ENCODE measurements at places on chromosomes 12 and 14. TPM values are rescaled to one million over a fixed set of nuclear protein-coding genes. Genes with fewer than 3 reads are reported as not detected.

The MTHFD1 gene
- total RNA-seq = 252 TPM

The G2E3 gene
- total RNA-seq = 72.4 TPM

The BIN2 gene
- total RNA-seq = 0.23 TPM

The FAIM2 gene
- total RNA-seq = 2.0 TPM

- no peak for DNase-seq
Measured at GRCh38 chr12:97112136-97112535, 205.1 kb downstream of the NEDD1 start.

DNA sequence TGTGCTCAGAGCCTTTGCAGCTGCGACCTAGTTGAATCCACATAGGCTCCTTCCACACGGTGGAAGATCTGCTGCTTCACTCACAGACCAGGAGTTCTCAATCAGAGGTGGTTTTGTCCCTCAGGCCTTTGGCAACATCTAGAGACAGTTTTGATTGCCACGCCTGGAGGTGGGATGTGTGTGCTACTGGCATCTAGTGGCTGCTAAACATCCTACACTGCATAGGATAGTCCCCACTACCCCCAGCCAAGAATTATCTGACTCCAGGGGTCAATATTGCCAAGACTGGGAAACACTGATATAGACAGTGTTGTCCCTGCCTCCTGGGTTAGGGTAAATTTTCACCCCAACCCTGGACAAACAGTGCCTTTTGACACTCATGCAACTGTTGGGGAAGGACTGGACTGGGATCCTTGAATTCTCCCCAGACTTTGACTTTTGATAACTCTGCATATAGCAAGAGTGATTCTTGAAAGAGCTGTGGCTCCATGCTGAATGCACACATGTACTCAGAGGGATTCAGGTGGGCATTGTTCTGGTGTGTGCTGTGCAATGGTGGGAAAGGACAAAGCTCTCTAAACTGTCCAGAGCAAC lies 39.8 kb downstream of the BAZ2A start:
- peak; percentile 67 for DNase-seq

- no peak for DNase-seq
Measured at GRCh38 chr12:51475543-51475942, 50.9 kb downstream of the SLC4A8 start.

DNA sequence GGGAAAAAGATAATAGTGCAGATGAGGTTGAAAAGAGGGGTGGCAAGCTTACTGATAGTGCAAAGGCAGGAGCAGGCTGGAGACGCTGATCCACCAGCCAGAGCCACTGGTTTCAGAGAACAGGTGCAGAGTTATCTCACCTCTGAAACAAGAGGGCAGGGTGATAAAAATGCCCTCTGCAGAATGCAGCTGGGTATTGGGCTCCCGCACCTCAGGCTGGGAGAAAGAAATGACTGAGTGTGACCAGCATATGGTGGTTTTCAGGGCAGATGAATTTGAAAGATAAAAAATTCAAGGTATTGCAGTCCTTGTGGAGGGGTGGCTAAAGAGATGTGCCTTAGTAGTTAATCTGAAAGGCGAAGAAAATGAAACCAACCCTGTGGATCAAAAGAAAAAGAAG lies 2.9 kb upstream of the TMEM30B start:
- DNase-seq = no peak

DNA sequence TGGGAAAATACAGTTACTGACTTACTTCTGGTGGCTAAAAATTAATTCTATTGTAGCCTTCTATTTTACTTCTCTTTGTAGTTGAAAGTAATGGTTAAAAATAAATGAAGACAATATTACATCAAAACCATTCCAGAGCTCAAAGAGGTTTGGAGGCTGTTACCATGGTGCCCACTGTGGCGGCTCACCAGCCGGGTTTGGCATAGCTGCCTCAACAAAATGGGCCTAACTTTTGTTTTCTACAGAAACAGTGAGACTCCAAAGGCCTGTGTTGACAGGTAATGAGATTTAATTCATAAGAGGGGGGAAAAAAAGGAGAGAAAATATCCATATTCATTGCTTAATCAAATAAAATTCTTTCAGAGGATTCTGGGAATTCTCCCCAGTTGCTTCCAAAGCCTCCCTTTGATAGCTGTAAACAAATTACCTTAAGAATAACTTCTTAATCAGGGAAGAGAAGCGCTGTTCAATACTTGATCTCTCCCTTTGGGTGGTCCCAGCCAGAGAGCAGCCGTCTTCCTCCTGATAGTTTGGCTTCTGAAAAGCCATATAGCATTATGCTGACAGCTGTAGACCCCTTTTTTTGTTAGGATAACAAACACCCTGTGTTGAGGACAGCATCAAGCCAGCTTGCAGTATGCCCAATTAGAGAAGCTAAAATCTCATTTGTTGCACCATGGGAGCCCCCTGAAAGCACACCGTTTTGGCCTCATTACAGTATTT lies 266.8 kb downstream of the NEDD1 start:
- peak; percentile 22 for DNase-seq

DNA sequence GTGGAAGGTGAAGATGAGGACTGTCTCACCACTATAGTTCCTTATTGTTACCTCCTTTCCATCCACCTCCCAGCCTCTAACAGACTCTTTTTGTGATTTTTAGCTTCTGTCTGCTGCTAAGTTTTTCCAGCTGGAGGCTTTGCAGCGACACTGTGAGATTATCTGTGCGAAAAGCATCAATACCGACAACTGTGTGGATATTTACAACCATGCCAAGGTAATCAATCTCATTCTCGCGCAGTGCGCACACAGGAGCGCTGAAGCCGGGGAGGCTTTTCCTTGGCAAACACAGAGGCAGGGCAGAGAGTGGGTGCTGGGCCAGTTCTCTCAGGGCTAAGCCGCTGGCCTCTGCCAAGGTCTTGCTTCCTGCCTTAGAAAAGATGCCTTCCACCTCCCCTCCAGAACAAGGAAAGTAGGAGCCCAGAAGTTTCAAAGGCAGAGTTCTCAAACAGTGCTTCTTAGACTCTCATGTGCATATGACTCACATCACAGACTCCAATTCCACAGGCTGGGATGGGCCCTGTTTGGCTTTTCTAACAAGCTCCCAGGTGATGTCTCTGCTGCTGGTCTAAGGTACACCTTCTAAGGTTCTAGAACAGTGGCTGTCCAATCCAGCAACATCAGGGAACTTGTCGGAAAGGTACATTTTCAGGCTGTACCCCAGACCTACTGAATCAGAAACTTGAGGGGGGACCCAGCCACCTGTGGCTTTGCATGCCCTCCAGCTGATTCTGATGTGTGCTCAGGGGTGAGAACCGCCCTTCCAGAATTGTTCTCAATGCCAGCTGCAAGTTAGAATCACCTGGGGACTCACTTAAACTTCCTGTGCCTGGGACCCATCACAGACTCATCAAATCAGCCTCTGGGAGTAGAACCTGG lies 33.8 kb upstream of the PWP1 start:
- DNase-seq = no peak

DNA sequence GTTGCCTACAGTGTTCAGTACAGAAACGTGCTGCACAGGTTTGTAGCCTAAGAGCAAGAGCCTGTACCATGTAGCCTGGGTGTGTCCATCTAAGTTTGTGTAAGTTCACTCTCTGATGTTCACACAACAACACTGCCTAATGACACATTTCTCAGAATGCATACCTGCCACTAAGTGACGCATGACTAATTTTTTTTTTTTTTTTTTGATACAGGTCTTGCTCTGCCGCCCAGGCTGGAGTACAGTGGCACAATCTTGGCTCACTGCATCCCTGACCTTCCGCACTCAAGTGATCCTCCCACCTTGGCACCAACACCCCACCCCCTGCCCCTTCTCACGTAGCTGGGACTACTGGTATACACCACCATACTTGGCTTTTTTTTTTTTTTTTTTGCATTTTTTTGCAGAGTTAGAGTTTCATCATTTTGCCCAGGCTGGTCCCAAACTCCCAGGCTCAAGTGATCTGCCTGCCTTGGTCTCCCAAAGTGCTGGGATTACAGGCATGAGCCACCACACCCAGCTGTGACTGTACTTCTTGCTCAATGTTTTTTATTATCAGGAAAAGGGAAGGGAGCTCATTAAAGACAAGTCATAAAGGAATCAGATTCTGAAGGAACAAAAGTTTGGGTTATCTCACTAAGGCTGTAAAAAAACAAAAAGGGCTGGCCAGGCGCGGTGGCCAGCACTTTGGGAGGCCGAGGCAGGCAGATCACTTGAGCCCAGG lies 10.0 kb upstream of the CDC42BPB start:
- no peak for DNase-seq

DNA sequence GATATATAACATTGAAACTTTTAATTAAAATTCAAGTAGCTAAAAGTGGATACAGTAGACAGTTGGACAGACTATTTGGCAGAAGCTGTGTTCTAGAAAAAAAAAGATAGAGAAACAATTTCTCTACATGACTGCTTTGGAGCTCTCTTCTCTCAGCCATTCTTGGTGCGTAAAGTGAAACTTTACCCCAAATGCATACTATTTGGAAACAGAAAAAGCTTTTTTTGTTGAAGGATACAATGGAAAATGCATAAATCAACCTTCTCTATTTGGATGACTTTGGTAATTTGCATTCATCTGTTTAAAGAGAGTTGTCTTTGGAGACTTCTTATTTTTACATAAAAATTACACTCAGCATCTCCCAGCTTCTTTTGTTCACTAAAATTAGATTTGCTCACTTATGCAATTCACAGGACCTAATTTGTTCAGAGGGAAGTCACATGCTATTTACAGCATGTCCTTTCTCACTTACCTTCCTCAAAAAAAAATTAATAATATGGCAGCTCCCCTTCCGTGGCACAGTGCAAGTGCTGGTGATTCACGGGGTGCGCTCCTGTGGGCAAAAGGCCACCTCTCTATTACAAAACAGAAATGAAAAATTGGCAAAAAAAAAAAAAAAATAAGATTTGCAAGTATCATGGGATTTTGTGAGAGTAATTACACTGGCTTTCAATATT lies 498.9 kb downstream of the RERGL start:
- DNase-seq = no peak

GRCh38 chr12:2084553-2085296 lies 31.9 kb downstream of the CACNA1C start:
- no peak for DNase-seq

DNA sequence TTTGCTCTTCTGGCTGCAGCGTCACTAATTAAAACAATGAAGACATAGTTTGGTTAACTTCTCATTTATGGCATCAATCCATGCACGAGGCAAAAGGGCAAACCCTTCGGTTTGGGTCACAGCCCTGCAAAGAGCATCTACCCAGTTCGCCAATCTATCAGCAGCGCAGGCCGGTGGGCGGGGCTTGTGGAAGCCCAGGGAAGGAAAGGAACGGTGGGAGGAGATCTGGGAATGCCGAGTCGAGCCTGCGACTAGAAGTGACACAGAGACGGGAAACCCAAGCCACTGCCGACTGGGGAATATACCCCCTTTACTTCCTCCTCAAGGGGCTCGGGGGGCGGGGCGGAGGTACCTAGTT lies 466 bp downstream of the KICS2 start:
- DNase-seq = peak; percentile 96

DNA sequence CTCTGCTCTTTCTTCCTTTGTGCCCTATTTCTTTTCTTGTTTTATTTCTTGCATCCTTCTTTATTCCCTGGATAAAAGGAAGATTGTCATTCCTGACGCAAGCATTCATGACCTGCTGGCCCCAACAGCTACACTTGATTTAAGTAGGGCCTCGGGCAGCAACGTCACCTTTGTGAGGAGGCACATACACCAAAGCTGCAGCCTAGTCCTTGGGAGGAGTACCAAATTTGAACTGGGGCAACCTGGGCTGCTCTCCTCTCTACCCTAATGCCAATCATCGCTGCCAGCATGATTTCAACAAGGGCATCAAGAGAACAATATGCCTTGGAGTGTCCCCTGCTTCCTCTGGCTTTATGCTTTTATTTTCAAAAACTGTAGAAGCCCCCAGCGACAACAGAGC lies 76.4 kb downstream of the C12orf50 start:
- DNase-seq = peak; percentile 22

- no peak for DNase-seq
Measured at GRCh38 chr12:53059434-53060063, 9.7 kb downstream of the TNS2 start.

GRCh38 chr12:2640709-2641108 lies 154.1 kb upstream of the FKBP4 start:
- DNase-seq = no peak

- peak; percentile 48 for DNase-seq
Measured at GRCh38 chr14:99602788-99603415, 1.1 kb downstream of the CCDC85C start.

DNA sequence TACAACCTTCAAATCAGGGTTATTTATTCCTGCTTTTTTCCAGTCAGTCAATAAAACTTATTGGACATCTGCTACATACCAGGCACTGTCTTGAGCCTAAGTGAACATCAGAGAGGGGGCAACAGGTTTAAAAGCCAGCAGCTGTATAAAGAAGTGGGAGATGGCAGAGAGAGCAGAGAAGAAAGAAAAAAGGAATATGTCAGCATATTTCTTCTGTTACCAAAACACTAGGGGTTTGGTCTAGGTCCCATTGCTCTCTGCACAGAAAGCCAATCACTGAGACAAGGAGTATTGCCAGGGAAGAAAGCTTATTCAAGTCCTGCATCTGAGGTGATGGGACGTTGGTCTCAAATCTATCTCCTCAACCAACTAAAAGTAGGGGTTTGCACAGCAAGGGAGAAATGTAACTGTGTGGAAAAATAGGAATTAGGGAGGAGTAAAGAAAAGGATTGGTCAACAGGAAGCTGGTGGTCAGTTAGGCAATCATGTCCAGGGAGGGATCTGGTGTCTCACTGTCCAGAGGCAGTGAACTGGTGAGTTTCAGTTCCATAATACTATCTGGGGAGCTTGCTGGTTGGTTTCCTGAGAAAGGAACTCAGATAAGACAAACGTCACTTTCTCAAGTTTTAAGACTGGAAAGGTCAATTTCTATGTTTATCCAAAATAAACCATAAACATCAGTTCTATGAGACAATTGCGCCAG lies 107.5 kb downstream of the PHLDA1 start:
- DNase-seq = no peak

DNA sequence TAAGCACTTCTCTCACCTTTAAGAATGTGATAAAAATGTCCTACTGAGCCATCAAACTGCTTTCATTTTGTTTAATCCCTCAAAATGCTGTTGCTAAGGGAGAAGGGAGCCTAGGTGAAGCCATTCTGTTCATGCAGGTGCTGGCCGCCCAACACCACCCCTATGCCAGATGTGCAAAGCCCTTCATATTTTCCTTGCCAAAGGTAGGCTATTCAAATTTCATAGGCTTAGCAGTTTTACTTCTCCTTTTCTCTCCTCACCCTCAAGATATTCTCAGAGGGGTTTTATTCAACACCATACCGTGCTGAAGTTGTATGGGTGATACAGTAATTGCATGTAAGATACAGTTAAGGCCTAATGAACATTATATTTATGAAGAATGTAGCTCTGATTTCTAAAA lies 461.7 kb downstream of the GXYLT1 start:
- DNase-seq = no peak

DNA sequence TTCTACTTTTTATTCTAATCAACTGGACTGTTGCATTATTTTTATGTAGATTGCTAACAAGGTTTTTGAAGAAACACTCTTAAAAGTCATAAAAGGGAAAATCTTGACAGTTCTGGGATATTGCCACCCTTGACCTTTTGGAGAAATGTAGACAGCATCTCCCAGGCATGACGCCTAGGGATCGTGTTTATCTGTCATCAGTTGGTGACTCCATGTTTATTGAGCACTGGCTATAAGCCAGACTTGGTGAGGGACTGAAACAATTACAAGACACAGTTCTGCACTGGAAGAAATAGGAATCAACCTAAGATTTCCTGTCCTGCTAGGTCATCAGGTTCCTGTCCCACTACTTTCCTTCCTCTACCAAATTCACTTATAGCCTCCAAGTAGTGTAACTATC lies 34.5 kb downstream of the HMGA2 start:
- DNase-seq = no peak

All from GM23338 (cell line).